NCI-H1694 treated with DMSO at 0.1 percent for 48 hours (cell line): ENCODE measurements at places on chromosomes 6 and 20.

DNA sequence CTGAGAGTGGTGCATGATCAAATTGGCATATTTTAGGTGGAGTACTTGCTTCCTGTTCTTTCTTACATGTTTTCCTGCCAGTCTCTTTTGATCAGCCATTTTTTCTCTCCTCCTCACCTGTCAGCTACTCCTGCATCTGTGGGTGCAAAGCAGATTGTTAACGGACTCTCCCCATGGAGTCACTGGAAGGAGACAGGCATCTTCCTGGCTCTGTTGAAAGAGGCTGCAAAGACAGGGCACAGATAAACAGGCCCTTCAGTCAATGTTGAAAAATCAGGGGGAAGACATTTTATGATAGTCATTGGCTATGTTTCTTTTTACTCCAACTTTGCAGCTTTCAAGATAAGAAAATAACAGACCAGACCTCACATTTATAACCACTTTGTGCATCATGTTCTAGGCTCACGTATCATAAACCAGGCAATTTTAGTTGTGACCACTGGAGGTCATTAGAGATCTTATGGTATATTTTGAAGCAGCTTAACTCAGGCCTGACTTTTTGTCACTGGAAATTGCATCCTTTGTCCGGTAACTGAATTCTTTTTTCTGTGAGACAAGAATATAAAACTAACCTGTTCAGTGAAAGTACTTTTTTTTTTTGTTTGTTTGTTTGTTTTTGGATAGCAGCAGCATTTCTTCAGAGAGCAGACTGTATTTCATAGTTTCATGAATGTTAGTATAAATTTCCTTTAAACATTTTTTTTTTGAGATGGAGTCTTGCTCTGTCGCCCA is 20.1 kb downstream of the ECT2L start:
- peak; percentile 71 for DNase-seq

GRCh38 chr6:139868576-139868975 is 494.1 kb upstream of the CITED2 start:
- no peak for DNase-seq

DNA sequence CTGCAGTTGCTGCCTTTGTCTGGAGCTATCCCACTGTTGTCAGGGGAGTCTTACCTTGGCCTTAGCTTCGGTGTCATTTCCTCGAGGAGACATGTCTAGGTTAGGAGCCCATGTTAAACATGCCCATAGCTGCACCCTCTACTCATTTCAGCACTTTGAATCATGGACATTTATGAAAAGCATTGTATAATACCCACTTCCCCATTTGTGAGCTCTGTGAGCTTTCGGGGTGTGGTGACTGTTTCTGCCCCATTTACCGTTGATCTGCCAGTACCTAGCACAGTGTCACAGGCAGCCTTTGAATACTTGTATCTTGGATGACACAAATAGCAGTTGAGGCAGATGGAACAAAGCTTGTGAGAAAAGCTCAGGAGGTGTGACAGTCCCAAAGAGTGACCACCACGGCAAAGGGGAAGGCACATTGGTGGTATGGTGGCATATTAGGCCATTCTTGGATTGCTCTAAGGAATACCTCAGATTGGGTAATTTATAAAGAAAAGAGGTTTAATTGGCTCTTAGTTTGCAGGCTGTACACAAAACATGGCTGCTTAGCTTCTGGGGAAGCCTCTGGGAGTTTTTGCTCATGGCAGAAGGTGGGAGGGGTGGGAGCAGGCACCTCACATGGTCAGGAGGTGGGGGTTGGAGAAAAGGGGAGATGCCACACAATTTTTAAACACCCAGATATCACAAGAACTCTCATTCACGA is 42.0 kb downstream of the JARID2 start:
- DNase-seq, result no peak

GRCh38 chr6:29419516-29419915 is 4.8 kb downstream of the OR12D1 start:
- no peak for DNase-seq

GRCh38 chr20:6819599-6819998 is 52.1 kb downstream of the BMP2 start:
- no peak for DNase-seq

DNA sequence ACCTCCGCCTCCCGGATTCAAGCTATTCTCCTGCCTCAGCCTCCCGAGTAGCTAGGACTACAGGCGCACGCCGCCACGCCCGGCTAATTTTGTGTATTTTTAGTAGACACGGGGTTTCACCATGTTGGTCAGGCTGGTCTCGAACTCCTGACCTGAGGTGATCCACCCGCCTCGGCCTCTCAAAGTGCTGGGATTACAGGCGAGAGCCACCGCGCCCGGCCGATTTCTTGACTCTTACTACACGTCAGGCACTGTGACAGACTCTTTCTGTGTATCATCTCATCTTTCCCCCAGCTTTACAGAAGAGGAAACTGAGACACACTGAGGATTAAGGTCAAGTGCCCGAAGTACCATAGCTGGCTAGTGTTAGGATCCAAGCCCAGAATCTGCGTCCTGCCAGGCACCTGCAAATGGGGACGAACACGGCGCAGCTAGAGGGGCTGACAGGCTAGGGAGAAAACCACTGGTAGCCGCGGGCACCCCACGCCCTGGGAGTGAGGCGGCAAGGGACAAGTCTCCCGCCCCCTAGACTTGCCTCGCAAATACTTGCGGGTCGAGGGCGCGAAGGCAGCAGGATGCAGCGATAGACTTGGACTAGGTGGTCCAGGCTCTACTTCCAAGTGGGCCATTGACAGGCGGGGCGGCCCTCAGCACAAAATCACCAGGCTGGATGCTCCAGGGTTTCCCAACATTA is 1.1 kb upstream of the TAF8 start:
- DNase-seq, result no peak

GRCh38 chr20:48321271-48321670 is 506.5 kb downstream of the PREX1 start:
- no peak for DNase-seq

GRCh38 chr20:52340036-52340634 is 148.6 kb upstream of the ZFP64 start:
- DNase-seq, result no peak

- DNase-seq, result no peak
These were observed 829 bp downstream of the MANBAL start for GRCh38 chr20:37290158-37290810.

GRCh38 chr6:30884521-30885480 is 482 bp downstream of the DDR1 start:
- DNase-seq, result no peak

DNA sequence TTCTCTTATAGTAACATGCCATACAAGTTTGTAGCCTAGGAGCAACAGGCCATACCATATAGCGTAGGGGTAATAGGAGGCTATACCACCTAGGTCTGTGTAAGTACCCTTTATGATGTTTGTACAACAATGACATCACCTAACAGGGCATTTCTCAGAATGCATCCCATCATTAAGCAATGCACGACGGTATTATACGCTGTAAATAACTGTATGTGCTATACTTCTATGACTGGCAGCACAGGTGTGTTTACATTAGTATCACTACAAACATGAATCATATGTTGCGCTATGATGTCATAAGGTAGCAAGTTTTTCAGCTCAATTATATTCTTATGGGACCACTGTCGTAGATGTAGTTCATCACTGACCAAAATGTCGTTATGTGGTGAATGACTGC is 31.0 kb downstream of the ADNP start:
- no peak for DNase-seq

DNA sequence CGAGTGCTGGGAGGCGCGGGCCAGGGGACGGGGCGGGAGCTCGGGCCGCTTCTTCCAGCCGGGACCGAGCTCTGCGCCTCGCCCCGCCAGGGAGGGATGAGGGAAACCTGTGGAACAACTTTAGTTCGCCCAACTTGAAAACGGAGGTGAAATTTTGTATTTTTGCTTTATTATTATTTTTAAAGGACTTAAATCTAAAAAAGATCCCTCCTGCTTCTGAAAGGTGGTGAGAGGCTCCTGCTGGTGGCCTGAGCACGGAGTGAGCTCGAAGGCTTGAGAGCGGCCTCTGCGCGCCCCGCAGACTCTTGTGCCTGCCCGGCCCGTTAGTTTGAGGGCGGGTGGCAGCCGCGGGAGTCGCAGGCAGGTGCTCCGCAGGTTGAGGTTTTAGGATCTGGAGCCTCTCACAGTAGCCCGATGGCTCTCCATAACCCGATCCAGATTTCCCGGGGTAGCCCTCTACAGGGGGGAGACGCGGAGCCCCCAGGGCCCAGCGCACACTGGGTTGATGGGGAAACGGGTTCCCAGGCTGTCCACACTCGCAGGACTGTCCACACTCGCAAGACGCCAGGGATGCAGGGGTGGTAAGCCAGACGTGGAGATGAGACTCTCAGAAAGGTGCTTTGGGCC is 46.2 kb upstream of the SUPT3H start:
- no peak for DNase-seq

- no peak for DNase-seq
These were observed 19.4 kb downstream of the COL11A2 start for GRCh38 chr6:33172688-33173534.

GRCh38 chr20:25272223-25273000 is 24.5 kb downstream of the PYGB start:
- no peak for DNase-seq

- no peak for DNase-seq
These were observed 190.8 kb upstream of the LAMP5 start for GRCh38 chr20:9323622-9324021.

DNA sequence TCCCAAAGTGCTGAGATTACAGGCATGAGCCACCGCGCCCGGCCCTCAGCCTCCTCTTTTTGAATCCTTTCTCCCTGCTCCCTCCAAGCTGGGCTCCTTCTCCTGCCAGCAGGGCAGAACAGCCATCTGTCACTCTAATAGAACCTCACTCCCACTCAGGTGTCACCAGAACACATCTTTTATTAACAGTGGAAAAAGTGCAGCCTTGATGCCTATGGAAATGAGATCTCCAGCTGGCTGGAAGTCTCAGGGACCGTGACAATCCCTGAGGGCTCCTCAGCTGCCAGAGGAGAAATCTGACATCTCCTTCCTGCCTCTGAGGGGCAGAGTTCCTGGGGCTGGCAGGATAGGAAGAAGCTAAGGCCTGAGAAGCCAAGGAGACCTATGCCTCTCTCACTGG is 28.0 kb downstream of the TMC2 start:
- peak; percentile 35 for DNase-seq

GRCh38 chr6:11297376-11297729 is 64.9 kb upstream of the NEDD9 start:
- DNase-seq, result no peak

DNA sequence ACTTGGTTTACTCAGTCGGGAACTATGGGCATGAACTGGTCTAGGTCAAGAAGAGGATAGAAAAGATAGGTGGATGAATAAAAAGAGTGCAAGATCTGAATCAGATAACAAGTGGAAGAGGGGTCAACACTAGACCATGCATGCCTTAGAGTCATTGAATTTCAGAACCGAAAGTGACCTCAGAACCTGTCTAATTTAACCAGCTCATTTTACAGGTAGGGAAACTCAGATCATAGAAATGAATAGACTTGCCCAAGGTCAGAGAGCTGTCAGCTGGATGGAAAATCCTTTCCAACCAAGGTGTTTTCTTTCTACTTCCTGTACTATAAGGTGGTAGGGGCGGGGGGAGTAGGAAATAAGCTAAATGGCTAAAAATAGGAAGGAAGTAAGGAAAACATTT is 121.4 kb upstream of the ADGRF1 start:
- DNase-seq, result no peak

DNA sequence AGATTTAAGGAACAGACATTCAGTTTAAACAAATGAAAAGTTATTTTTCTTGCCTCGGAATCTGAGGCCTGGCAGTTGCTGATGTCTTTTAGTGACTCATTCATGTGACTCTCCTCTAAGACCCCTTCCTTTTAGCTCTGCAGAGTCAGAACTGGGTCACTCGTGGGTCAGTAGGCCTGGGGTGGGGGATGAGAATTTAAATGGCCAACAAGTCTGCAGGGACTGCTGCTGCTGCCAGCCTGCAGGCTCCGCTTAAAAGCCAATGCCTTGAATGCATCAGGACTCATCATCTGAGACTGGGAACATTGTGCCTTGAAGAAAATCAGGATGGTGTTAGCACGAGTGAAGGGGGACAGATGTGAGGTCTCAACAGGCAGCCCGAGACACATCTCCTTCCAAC is 404.3 kb downstream of the CDH26 start:
- no peak for DNase-seq

- no peak for DNase-seq
These were observed 260.0 kb downstream of the ERMARD start for GRCh38 chr6:170011204-170012036.

DNA sequence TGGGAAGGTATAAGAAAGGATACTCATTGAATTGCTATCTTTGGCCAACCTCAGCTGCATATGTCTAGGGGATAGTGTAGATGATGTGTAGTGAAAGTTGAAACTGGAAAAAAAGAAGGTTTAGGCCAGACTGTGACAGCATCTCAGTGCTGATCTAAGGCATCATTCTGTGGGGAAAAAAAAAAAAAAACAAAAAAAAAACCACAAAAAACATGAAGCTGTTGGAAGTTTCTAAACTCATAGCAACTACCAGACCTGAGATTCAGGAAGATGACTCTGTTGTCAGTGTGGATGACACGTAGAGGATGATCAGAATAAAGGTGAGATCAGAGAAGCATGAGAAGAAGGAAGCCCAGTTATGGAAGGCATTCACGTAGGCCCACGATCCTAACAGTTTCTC is 100.8 kb upstream of the CNKSR3 start:
- no peak for DNase-seq

- no peak for DNase-seq
These were observed 64.2 kb downstream of the LAMA4 start for GRCh38 chr6:112190164-112190563.

GRCh38 chr6:111096246-111096645 is 8.9 kb downstream of the SLC16A10 start:
- no peak for DNase-seq

- no peak for DNase-seq
These were observed 77.1 kb downstream of the NINL start for GRCh38 chr20:25508083-25508770.

GRCh38 chr6:111668410-111668809 is 62.7 kb upstream of the TRAF3IP2 start:
- no peak for DNase-seq

- no peak for DNase-seq
These were observed 99.9 kb downstream of the PRND start for GRCh38 chr20:4821590-4821989.

- no peak for DNase-seq
These were observed 38.4 kb downstream of the WDR27 start for GRCh38 chr6:169663468-169663867.

DNA sequence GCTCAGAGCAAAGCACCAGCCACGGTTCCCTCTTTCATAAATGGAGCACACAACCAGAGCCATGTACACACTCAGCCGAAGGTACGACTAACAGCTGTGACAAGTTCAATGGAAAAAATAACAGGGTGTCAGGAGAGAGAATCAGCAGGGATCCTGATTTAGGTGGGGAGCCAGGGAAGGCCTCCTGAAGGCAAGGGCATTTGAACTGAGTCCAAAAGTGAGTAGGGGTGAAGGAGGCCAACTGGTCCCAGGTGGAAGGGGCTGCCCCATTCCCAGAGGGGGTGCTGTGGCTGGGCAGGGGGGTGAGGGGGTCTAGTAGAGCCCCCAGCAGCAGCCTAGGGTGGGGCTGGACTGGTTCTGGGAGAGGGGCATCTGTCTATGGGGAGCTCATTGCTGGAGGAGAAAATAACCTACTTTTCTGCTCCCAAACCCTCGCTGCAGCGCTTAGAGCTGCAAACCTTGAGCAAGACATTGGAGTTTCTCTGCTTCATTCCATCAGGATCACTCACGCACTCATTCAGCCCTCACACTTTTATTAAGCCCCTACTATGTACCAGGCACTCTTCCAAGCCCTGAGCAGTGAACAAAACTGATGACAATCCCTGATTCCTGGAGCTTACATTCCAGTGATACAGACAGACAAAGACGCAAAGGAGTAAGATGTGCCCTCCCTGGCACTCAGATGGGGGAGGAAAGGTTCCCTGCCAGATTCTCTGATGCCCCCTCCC is 113.5 kb downstream of the TOX2 start:
- DNase-seq, result no peak
